ENCODE measurements at places on chromosomes 2 and 18.

- DNase-seq: no peak
Measured at GRCh38 chr2:5287558-5288334, 404.4 kb upstream of the SOX11 start.

DNA sequence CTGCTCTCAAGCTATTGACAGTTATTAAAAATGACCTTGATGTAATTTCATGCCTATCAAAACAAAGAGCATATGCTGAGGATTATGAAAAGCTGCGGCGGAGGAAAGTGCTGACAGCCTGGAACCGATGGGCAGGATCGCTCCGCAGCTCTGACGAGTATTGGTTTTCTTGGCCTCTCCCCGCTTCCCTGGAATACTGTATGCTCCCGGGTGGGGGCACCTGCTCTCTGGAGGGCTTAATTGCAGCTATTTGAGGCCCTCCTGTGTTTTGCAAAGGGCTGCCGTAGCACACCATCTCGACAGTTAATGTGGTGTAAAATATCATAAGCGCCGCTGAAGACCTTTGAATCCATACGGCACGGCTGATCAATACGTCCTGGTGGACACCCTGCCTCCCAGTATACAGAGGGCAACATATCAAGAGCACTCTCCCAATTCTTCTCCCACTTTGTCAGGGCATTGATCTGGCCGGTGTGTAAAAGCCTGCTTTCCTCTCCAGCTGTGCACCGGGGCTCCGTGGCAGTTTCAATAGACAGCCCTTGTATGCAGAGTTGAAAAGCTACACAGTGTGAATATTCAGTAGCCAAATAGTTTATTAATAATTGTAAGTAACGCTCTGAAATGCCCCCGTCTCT, 662.4 kb downstream of the GALR1 start:
- no peak for DNase-seq

DNA sequence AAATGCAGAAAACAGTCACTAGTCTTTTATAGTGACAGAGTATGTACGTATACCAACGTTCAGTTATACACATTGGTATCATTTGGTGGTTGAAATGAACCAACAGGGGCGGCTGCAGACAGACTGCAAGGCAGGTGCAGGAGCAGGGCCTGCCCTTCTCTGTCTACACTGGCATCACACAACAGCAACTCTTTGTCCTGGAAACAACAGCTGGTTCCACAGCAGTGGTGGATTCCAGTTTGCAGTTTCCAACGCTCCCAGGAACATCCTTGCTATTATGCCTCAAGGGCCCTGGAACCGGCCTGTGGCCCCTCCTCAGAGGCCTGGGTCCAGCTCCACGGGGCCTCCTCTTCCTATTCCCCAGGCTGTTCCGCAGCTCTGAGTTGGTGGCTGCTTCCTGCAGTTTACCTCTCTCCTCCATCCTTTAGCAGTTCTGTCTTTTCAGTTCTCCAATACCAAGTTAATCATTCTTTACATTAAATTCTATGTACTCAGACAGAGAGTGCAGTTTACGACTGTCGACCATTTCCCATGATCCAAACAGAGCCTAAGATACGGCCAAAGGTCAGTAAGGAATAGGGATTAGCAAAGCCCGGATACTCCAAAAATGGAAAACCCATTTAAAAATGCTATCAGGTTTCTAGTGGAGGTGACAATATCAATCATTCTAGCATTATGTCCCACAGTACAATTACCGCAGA, 87.8 kb downstream of the NOL10 start:
- no peak for DNase-seq

DNA sequence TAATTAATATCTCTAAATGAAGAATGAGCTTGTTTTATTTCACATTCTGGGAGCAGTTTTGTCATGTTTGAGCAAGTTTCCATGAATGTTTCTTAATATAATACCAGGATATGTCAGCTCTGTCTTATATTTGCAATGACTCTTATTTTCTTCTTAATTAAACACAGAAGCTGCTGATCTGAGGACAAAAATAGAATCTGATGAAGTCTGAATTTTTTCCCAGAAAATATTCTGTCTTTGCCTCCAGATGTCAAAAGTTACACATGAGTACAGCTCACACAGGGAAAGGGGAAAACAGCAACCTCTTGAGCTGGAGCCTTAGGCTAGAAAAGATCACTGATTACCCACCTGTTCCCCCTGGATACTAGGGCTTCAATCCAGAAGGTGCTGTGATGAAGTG, 606.6 kb upstream of the SYT4 start:
- DNase-seq: no peak

DNA sequence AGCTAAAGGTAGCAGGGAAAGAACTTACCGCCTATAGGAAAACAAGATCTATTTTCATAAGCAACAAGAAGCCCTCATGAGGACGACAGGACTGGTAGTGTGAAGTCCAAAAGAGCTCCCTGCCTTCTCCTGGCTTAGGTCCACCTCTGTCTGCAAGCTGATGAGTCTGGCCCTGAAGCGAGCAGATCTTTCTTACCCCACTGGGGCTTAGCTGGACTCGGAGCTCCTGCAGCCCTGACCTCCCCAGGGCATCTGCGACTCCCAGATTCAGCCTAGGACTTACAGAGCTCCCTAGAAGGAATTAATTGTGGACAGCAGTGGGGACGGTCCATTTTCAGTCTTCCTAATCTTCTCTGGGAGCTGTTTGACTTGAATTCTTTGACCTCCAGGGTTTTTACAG, 53.7 kb downstream of the MCFD2 start:
- DNase-seq: no peak

All from H1 (cell line).